ENCODE measurements at places on chromosomes 6 and 20.

- DNase-seq, result no peak
Measured at GRCh38 chr6:6686748-6687601, 98.5 kb downstream of the LY86 start.

DNA sequence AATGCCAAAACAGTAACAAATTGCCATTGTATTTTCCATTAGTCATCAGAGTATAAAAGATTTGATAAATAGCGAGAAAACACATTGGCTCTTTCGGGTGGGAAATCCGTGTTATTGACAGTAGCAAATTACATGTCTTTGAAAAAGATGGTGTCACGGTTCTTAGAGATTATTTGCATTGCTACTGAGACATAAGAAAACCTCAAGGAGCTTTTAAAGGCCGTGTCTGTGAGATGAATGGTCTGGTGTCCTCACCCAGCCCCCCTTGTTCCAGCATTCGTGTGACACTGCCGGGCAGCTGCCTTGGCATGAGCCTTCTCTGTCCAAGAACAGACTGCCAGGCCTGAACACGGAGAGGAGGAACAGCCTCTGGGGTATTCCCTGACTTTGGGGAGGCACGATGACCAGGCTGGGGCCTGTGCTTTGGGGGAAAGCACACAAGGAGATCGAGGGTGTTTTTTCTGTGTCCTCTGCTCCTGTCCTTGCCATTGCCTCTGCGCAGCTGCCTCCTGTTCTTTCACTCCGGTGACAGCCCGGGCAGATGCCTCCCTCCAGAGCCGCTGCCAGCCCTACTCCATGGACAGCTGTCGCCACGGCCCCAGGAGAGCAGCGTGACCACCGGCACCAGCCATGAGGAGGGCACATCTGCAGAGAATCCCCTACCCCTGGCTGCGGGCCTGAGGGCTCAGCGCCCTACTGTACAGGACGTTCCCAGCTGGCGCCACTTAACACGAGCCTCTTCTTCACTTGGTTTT, 167.7 kb upstream of the CDYL start:
- no peak for DNase-seq

DNA sequence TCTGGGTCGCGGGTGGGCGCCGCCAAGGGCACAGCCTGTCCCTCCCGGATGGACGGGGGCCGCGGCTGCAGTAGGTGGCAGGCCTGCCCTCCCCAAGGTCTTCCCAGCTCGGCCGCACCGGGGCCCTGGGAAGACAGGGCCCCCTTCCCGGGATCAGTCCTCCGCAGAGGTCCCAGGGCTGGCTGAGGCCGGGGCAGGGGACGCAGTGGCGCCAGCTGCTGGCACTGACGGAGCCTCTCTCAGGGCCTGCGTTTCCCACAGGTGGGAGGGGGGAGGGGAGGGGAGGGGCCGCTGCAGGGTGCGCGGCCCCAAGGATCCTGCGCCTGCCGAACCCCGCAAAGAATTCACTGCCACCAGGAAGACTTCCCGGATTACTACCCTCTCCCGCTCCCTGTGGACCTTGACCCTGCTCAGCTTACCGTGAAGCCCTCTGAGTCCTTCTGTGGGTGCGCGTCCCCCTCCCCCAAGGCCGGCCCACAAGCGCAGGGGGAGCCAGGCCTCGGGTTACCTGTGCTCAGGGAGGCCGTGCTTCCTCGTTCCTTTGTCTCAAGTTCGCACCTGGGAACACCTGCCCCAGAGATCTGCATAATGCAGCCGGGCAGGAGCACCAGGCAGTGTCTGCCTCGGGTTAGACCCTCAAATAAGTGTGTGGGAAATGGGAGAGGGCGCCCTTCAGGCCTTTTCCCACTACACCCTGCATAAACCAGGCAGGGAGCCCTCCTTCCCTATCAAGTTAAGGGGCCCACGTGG, 5.1 kb downstream of the LZTS3 start:
- no peak for DNase-seq

DNA sequence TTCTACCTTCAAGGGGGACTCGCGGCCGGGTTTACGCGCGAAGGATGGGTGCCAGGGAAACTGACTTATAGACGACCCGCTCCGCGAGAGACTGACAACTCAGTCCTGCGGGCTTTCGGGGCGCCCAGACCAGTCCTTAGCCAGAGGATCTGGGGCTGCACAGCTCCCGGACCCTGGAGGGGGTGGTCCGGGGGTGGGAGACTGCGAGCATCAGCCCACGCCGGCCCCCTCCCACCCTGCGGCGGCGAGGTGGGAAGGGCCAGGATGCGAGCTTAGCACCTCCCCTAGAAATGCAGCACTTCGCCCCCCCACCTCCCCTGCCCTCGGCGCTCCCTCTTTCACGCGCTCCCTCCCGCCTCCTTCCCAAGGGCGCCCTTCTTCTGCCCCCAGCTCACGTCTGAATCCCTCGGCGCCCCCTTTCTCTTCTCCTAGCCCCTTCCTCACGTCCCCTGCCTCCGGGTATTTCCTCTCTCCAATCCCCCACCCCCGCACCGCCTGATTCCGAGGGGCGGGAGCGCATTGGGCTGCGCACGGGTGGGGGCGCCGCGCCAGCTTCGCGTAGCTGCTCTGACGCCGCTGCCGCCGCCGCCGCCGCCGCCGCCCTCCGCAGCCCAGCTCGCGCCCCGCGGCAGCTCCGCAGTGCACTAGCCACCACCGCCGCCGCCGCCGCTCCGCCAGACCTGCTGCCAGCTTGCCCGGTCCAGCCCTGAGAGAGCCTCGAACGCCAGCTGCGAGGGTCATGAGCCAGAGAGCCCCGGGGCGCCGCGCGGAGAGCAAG, at the start of gene SLC32A1:
SLC32A1 (plus strand) TSS at position 639 of the 778 bp plus-strand sequence. CDS start 239 bp downstream, outside the sequence.
- no peak for DNase-seq

- DNase-seq, result no peak
Measured at GRCh38 chr20:45933266-45934045, 1.0 kb upstream of the PCIF1 start.

- DNase-seq, result no peak
Measured at GRCh38 chr6:163735076-163735475, 320.6 kb downstream of the QKI start.

DNA sequence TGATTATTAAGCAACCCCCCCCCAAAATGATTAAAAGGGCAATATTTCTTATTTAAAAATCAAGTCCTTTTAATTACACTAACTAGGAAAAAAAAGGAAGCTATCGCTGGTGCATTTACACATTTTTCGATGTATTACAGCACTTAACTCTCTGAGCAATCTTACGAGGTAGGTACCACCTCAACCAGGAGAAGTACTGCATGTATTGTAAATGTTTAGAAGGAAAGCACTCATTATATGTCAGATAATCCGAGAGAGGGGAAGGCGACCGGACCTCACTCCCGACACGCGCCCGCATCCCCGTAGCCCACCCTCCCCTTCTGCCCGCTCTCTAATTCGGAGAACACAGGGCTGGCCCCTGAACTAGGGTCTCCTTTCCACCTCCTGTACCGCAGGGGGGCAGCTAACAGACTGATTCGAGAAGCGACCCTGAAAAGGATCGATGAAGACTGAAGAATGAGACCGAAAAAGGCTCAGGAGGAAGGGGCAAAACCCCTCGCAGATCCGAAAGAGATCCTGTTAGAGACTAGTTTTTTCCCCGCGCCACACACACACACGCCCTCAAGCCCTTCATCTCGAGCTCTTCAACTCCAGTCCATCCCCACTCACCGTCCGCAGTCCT, 337 bp downstream of the ESF1 start:
- DNase-seq, result no peak

DNA sequence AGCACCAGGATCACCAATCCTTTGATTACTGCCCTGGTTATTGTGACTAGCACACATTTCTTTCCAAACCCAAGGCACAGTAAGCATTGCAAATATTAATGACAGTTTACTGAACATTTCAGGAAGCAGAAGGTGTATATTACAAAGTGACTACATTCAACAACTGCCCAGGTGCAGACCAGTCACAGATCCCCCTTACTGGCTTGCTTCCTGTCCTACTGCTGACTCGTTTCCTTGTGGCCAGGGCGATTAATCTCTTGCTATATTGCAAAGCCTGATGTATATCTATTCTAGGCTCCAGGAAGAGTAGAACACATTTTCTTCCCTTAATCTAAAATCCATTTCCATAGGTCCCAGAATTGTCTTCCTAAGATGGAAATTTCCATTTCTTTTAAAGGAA, 77.2 kb upstream of the EPHA7 start:
- no peak for DNase-seq

DNA sequence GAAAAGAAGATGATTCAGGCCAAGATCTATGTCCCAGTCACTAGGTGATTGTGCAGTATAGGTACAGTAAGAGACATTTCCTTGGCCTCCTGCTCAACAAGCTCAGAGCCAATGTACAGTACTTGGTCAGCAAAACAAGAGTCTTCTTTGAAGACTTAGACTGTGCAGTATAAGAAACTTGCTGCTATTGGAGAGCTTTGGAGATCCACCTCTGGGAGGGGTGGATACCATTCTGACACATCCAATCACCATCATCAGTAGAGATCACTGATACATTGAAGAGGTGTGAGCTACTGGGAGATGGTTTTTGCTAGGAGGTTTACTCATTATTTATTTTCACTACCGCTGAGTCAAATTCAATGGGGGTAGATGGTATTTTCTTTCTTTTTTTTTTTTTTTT, 77.5 kb downstream of the UST start:
- no peak for DNase-seq

GRCh38 chr6:161637658-161638057, 363.8 kb upstream of the AGPAT4 start:
- no peak for DNase-seq

DNA sequence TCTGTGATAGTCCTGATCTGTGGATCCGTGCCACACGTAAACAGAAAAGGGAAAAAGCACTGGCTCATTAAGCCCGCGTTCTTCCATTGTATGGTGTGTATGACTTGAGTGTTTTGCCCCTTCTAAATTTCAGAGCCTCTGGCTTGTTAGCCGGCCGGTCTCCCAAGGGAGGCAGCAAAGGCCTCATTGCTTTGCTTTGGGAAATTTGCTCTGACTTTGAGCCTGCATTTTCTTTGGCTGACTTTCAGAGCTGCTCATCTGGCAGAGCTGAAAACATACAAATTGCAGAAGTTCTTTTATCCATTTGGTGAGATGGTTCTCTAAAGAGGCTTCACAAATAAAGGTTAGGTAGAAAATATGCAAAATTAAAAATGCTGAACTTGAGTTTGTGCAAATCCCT, 123.0 kb downstream of the UTRN start:
- no peak for DNase-seq

DNA sequence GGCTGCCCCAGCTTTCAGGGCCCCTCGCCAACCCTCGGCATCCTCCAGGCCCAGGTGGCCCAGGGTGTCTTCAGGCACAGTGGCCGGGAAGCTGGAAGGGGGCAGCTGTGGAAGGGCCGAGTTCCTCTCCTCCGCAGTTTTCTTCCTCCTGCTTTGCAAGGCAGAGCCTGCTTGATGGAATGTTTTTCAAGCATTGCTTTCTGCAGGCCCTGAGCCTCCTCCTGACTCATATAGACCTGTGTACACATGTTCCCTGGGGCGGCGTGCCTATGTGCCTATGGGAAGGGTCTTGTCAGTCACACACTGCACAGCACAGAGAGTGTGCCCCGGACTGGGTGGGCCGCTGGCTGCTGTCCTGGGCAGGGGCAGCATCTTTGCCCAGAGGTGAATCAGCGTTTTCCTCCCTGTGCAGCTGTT, 107.5 kb downstream of the ERMARD start:
- DNase-seq, result no peak

DNA sequence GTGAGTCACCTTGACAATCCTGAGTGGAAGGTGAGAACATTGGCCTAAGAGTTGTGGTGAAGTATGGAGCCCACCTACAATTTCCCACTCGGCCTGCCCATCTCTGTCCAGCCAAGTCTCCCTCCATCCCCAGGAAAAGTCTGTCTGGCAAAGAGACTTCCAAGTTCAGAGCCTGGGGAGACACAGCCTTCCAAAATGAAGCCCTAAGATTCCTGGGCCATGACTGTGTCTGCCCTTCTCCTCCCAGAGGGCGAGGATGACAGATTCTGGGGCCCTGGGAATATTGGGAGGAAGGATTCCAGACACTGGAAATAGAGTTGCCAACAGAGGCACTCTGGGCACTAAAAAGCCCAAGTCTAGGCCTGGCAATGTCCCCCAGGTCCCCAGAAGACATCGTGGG, 176.8 kb downstream of the NFATC2 start:
- peak; percentile 83 for DNase-seq

DNA sequence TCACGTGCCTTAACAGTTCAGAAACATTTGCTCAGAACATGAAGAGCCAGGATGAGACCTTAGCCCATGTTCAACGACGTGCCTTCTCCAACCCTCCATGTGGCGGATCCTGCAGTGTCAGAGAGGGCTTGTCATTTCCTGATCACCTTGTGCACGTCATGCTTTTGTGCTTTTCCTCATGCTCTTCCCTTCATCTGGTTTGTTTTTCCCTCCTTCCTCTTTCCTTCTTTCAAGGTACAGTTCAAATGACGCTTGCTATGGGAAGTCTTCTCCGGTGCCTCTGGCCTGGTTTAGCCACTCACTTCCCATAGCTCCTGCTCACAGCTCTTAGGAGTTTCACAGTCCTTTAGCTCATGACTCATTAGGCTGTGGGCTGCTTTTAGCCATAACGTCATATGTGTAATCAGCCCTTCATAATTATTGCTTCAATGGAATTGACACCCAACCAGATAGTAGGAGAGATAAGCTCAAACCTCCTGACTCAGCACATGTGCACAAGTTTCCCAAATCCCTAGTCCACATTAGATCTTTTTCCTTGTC, 102.7 kb upstream of the CNKSR3 start:
- DNase-seq, result peak; percentile 88

DNA sequence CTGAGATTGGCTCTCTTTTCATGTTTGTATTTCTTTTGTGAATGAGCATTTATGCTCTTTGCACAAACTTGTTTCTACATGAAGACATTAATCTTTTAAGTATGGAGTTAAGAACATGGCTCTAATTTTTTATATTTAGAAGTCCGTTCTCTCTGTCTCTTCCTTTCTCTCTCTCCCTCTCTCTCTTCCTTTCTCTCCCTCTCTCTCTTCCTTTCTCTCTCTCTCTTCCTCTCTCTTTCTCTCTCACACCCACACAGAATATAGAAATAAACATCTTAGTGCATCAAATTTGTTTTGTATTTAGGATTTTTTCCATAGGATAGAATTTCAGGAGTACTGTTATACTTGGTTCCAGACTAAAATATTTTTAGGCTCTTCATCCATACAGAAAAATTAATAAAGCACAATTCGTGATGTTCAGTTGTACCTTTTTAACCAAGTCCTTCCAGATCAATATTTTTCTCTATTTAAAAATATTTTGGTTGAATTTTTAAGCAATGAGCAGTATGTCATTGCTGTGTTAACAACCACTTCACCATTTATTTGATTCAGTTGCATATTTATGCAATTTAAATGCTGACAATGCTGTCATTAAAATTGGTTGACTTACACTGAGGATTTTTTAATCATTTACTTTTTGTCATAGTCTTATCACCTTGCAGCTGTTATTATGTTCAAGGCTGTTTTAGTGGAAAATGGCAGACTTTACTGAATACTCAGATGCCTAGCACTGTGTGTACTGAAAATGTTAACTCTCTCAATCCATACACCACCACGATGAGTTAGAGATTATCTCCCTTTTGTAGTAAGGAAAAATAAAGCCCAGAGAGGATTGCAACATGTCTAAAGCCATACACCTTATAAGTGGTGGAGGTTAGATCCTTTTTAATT, 112.4 kb upstream of the MAP7 start:
- DNase-seq, result no peak
